ENCODE measurements at places on chromosomes 13 and 19.

GRCh38 chr13:110322126-110322827 is 15.2 kb downstream of the COL4A2 start:
- no peak for DNase-seq

DNA sequence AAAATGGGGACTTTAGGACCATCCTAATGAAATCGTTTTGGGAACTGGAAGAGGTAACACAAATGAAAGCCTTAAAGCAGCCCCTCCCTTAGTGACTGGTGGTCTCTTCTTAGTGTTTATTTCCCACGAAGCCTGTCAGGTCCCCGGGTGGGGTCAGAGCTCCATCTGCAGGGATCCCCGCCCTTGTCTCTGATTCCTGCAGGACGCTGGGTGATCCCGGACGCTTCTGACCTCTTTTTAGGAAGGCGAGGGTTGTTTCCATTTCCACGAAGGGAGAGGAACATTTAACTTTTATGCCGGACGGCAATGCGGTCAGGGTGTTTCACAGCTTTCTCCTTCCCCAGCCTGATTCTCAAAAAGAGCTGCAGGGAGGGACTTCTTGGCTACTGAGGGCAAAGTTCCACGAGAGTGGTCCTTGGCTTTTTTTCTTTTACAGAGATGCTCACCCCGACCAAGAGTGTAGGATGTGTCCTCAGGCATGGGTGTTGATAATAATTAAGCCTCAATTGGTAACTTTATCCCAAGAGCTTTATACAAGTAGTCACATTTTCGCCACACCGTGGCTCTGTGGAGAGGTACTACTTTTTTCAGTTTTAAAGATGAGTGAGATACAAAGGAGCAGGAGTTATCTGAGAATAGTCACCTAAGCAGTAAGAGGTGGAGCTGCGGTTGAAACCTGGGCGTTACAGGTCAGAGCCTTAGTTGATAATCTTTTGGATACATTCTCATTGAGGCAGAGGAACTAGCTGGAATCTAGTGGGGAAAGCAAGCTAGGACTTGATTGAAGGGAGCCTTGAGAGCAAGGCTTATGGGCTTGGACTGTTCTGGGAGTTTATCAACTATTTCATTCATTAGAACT is 813 bp downstream of the ZNF284 start:
- DNase-seq: no peak

DNA sequence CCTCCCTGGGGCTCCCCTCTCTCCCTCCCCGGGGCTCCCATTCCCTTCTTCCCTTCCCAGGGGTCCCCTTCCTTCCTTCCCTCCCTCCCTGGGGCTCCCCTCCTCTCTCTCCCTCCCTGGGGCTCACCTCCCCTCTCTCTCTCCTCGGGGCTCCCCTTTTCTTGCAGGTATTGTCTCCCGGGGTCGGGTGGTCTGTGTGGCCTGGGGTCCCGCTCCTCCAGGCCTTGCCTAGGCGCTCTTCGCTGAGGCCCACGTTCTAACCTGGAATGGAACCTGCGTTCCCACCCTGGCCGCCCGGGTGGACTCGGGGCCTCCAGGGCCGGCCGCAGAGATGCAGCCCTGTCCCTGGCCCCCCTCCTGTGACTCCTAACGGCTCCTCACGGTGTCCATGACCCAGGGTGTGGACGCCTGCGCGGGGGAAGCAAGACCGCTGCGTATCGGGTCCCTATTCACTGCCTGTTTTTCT is 940 bp upstream of the DCUN1D2 start:
- no peak for DNase-seq

GRCh38 chr19:3065675-3066357 is 3.5 kb upstream of the TLE5 start:
- DNase-seq: no peak

GRCh38 chr19:21586311-21587116 is 81.1 kb downstream of the ZNF429 start:
- no peak for DNase-seq

DNA sequence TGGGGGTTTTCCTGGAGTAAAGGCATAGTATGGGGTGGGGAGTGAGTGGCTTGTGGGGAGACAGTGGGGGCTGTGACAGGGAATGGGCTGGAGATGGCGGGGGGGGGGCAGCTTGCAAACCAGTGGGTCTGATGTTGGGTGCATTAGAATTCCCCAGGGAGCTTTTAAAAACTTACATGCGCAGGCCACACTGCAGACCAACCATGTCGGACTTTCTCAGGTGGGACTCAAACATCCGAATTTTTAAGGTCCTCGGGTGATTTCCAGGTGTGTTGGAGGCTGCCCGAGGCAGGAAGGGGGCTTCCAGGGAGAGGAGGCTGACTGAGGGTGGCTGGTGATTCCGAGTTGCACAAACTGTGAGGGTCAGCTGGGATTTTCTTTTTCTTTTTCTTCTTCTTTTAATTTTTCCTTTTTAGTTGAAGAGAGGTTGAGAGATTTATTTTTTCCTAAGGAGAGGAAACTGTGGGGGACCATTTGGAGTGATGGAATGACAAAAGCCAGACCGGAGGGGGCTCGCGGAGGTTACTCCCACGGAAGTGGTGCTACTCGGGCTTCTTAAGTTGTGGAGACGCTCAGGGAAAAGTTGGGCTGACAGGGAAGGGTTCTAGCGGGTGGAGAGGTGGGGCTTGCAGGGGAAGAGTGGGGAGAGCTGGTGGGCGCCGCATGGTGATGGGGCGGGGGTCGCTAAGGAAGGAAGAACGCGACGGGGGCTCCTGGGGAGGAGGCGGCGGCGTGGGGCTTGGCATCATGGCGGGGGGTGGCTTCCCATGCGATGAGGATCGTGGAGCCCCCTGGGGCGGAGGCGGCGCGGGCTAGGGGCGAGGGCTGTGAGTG is 997 bp upstream of the CACNG8 start:
- DNase-seq: no peak

DNA sequence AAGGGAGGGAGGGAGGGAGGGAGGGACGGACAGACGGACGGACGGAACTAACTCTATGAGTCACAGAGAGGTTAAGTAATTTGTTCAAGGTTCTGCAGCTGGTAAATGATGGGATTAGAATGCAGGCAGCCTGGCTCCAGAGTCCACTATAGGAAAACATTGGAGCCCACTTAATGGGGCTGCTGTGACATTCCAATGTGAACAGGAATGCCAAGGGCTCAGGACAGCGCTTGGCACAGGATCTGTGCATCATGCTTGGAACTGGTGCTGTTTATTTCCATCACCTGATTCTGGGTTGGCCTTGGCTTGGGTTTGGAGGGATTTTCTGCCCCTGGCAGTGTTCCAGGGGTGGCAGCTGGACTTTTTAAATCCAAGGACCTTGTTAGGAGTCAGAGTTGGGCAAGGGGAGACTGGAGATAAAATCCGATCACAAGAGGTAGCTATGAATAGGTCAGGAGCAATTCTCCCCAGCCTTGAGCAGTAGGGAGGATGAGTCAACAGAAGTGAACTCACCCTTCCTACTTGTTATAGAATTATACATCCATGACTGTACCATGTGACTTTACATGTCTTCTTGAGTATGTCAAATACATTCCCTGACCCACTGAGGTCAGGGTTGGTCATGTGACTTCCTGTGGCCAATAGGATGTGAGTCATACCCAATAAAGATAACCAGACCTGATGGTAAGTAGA is 7.8 kb upstream of the HIF3A start:
- no peak for DNase-seq

DNA sequence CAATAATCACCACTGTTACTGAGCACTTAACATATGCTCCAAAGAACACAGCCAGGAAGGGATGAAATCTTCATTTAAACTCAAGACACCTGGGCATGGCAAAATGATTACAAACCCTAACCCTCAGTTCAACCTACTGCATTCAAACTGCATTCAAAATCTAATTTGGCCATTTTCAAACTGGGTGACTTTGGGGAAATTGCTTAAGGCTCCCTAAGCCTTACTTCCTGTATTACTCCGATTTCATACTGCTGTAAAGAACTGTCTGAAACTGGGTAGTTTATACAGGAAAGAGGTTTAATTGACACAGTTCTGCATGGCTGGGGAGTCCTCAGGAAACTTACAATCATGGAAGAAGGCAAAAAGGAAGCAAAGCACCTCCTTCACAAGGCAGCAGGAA is 50.4 kb downstream of the CBY2 start:
- no peak for DNase-seq

DNA sequence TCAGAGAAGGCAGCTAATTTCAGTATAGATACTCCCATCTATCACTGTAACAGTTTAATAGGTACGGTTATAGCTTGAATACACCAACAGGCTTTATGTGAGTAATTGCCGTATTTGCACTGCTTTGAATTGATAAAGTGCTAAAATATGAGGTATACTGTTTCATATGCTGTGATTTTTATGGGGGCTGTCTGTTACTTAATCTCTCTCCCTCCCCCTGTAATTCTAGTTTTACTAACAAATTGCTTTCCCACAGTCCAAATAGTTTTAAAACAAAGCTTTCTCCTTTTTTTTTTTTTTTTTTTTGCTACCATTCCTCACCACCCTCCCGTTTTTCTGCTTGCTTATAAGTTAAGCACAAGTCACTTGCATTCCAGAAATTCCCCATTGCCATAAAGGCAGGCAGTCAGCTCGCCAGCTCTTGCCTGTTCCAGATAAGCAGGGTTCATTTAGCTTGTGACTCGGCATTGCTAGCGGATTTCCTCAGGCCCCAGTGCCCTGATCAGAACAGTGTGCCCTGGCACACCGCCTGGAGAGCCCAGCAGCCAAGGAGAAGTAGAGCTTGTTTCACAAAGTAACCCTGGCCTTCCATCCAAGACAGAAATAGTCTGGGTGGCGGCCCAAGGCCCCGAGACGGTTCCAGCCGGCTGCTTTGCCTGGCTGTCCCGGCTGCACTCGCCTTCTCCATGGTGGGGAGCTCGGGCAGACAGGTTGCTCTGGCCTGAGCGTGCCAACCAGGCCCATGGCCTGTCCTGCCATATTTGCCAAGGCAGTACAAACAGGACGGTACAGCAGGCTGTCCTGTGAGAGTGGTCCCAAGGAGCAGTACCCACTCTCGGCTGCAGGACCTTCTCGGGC is 43.5 kb upstream of the NPAS1 start:
- DNase-seq: peak; percentile 56

- no peak for DNase-seq
These were observed 54.5 kb upstream of the RFXAP start for GRCh38 chr13:36764536-36764935.

GRCh38 chr13:94535775-94536174 is 56.3 kb upstream of the DCT start:
- DNase-seq: no peak

All from right renal cortex interstitium (tissue), 3 donors.